Lower leg skin (tissue), 4 donors: ENCODE measurements at places on chromosomes 5 and 9.

- no peak for DNase-seq
Measured at GRCh38 chr9:1875921-1876448, 139.2 kb upstream of the SMARCA2 start.

GRCh38 chr5:142078221-142078620 lies 30.4 kb upstream of the NDFIP1 start:
- peak; percentile 64 for DNase-seq

DNA sequence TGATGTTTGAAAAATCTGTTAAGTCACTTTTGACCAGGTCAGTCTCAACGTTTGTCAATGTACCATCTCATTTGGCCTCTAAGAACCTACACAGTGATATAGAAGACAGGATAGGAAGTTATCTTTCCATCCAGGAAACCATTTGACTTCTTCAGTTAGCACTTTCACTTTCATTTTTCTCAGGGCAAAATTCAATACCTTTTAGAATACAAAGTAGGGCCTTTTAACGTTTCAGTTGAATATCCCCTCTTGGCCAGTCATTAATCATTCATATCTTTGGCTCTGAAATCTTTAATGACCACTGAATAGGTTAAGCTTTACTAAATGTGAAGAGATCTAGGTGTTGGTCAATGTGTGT lies 101.1 kb upstream of the GNAQ start:
- DNase-seq, result no peak

DNA sequence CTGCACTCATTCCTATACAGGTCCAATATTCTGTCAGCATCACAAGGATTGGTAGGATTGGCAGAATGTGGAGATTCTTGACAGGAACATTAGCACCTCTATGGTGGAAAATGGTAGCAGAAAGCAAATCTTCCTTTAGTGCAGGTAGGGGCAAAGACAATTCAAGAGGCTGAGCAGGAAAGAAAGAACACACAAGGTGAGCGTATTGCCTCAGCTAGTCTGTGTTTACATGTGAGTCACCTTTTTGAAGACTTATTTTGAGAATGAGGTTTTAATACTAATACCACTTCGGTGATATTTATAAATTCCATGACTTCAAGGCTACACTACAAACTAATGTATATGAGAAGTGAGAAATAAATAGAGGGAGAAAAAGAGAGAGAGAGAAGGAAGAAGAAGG lies 717.0 kb downstream of the BRINP1 start:
- no peak for DNase-seq

- no peak for DNase-seq
Measured at GRCh38 chr5:78405829-78406750, 45.7 kb downstream of the SCAMP1 start.

DNA sequence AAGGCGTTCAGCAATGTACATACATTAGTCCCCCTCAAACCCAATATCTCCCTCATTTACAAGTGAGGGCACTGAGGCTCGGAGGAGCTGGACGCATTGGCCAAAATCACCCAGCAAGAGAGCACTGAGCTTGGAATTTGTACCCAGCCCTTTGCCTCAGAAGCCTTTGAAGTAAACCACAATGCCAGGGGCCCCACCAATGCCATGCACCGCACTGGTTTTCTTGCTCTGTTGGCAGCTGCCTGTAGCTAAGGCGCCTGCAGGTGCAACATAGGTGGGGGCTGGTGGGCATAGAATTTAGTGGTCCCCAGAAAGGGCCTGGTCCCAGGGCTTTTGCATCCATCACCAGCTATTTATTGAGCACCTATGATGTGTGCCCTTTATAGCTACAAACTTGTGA lies 37.3 kb upstream of the FUBP3 start:
- no peak for DNase-seq

GRCh38 chr5:134141331-134142050 lies 27.0 kb downstream of the TCF7 start:
- DNase-seq, result peak; percentile 68
